Cerebellar nuclear complex (tissue), 1 donor: ENCODE measurements at places on chromosomes 16 and 17.
A peak's percentile ranks its signal among the peaks of the same experiment; 100 is the strongest.

DNA sequence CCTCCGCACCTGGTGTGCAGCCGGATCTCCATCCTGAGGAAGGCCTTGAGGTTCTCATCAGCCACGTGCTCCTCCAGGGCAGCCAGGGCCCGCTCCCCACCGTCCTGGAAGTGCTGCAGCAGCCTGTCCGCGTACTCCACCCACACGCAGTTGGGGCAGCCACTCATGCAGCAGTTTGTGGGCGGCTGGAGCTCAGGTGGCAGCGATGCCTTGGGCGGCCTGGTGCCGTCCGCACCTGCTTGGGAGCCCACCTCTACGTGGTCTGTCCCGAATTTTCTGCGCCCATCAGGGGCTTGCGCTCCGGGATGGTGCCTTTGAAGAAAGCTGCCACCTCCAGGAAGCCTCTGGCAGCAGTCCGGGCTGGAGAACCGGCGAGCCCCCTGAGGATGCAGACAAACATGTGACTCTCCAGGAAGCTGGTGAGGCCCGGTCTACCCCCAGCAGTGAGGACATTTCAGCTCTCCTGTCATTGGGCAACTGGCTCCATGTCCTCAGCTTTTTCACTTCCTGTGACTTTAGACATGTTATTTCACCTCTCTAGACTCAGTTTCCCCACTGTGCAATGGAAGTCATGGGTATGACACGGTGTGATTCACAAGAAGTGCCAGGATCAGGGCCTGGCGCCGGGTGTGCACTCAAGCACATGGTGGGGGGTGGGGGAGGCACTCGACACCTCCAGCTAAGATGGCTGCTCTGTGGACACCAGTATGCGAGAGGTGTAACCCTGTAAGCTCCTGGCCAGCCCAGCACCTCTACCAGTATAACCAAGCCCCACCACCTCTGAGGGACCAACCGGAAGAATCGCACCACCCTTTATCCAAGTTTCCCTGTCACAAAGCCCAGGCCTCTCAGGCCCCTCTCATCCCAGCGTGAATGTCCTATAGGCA is 957 bp downstream of the OXLD1 start:
- DNase-seq = no peak

- no peak for DNase-seq
Observed at GRCh38 chr17:79607940-79608623, 2.8 kb downstream of the RBFOX3 start.

- DNase-seq = no peak
Observed at GRCh38 chr16:78650339-78651074, 551.1 kb downstream of the WWOX start.

GRCh38 chr17:68179236-68179925 is 68.5 kb upstream of the AMZ2 start:
- DNase-seq = no peak

GRCh38 chr16:48687421-48688038 is 77.5 kb upstream of the N4BP1 start:
- peak; percentile 32 for DNase-seq

DNA sequence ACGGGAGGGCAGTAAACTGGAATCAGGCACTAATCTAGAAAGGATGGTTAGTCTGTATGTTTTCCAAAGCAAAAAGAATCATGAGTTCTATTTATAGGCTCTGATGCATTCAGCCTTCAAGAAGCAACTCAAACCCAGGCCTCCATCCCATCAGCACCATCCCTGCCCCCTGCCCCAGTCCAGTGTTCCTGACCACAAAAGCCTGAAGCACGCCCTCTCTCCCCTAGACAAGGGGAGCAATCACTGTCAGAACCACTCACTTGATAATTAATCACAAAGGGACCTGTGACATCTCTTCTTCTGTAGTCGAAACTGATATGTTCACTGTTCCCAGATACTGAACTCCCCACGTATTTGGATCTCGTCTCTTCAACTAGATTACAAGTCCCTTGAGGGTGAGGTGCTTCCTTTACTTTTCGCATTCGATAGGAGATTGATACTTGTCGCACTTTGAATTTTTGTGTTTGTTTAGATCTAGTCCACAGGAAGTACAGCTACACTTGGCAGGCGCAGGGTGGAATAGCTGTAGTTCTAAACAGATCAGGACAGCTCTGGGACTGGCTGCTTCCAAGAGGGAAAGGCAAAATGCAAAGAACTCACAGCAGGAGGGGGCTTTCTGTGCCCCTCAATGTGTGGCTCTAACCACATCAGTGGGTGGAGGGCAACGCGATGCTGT is 36.4 kb upstream of the CCDC182 start:
- DNase-seq = no peak
